ENCODE measurements at places on chromosomes 7 and 10.

DNA sequence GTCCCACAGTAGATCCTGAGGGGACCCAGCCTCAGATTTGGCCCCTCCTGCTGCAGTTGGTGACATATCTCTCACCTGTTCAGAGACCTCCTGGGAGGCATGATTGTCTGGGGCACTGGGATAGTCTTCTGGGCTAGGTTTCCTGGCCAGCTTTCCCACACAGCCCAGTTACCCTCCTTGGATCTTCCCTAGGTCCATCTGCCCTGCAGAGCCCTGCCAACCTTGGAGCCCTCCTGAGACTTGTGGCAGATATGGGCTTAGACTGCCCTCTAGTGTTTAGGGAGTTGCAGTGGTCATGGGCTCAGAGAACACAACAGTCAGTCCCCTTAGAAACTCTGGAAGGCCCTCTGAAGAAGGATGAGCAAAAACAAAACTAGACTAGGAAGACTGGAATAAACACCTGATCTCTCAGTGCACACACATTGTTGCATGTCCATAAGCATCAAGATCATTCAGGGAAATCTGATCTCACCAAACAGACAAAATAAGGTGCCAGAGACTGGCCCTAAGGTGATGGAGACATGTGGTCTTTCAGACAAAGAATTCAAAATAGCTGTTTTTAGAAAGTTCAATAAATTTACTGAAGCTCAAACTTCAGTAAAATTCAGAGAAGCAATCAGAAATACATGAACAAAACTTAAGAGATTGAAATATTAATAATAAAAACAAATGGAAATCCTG is 324.6 kb downstream of the ATRNL1 start:
- DNase-seq = no peak

GRCh38 chr10:102597131-102597991 is 46.9 kb upstream of the TRIM8 start:
- DNase-seq = no peak

DNA sequence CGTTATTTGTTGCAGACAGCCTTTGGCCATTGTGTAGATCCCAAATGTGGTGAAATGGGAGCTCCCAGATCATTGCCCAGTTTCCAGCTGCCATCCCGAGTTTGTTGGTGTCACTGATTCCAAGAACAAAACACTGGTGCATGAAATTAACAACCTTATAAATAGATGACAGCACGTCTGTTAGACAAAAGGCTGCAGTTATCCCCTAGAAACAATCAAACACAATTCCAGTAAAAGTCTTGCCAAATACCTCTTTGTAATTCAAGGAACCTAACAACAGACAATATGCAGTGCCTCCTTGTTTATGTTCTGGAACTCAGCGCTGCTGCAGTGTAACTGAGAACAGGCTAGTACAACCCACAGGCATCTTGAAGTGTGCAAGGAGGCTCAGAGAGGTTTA is 404.5 kb downstream of the PAXIP1 start:
- no peak for DNase-seq

DNA sequence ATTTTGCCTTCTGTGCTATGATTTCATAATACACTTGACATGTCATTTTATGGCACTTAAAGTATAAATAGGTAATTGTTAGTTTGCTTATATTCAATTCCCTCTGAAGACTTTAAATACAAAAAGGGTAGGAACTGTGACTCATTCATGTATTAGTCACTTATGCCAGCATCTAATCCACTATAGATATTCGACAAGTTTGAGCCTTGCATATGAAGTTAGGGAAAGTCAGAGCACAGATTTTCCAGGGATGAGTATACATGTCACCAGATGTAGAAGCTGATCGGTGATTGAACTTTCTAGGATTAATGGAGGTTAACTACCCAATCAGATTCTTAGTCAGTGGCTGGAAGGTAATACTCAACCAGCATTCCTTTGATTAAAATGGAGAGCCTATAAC is 1321.5 kb downstream of the XPNPEP1 start:
- DNase-seq = no peak

DNA sequence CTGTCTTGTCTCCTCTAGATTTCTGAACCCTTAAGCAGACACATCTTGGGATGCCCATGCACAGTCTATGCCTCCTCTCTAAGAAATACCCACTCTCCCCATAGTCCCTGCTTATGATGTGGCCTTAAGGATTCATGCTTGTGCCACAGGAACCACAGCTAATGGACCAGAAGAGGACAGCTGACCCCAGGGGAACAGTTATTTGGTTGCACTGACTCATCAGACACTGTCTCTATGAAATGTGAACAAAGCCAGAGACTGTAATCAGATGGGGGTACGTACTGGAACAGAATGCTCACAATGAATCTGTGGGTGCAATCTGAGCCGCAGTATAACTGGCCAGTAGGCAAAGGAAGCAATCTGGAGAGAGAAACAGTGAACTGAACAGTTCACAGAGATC is 121.9 kb downstream of the USP6NL start:
- DNase-seq = no peak

GRCh38 chr10:126877390-126877789 is 27.8 kb upstream of the DOCK1 start:
- no peak for DNase-seq

GRCh38 chr7:151374726-151375125 is 33.1 kb downstream of the NUB1 start:
- no peak for DNase-seq

DNA sequence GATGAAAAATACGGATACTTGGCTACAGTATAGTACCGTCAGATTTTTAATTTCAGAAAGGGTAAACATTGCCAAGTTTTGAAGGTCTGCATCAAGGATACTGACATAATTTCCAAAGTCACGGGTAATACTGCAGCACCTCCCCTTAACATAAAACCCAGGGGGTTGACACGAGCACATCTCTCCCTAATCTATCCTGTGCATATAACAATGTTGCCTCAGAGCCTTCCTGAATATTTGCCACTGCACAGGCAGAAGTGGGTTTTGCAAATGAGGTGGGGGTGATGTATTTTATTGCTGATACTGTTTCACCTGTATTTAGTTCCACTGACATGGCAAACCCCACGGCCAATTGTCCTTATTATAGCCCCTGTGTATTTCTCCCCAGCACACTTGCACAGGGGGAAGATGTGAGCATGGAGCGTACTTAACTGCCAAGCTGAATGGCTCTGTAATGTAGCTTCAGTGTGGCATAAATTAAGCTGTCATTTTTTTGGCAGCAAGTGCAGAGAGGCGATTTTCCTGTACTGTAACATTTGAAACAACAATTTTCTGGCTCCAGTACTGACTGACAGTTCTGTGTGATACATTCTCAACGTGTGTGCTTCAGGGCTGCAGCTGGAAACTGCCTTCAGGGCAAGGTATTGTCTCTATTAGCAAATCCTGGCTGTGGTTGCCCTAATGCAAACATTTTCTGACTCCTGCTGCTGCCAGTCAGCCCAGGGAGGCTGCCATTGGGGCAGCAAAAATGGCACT is 299.6 kb upstream of the SP4 start:
- no peak for DNase-seq

DNA sequence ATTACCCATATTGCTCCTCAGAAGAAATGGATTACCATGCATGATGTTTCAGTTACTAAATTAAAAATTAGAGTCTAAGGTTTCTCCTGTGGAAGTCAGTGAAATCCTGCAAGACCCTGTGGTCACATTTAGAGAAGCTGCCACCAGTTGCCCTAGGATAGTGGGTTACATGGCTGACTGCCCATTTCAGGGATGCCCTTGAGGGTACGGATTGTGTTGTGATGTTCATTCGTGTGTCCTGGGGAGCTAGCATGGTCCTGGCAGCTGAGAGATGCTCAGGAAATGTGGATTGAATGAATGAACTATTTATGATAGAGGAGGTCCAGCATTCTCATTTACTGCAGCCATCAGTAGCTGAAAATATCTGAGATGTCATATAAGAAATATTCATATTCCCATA is 55.1 kb downstream of the TMEM178B start:
- no peak for DNase-seq

DNA sequence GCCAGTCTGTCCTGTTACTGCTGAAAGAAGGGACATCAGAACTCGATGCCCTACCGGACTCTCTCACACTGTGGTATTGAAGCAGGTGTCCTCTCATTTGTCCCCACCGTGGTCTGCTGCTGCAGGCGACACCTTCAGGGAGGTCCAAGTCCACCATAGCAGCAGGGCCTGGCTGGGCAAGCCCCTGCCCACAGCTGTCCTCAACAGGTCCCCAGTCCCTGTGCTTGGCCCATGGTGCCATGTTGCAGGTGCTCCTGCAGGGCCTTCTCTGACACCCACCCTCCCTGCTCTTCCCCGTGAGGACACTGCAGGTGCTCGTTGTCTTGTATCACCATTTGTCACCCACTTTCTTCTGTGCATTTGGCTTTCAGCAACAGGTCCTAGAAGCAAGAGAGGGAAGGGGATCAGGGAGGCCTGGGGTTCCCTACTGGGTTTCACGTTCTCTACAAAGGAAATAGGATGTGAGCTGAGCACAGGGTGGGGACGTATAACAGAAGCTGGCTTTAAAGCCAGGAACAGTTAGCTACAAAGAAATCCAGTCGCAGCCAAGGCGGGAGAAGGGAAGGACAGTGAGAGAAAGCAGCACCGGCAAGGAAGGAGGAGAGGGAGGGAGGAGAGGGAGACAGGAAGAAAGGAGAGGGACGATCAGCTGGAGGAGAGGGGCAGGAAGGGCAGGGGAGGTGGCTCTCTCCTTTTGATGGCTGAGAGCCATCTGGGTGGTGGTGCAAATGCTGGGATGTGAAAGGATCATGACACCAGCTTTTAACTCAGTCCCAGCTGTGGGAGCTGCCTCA is 117.7 kb upstream of the FRMD4A start:
- no peak for DNase-seq

DNA sequence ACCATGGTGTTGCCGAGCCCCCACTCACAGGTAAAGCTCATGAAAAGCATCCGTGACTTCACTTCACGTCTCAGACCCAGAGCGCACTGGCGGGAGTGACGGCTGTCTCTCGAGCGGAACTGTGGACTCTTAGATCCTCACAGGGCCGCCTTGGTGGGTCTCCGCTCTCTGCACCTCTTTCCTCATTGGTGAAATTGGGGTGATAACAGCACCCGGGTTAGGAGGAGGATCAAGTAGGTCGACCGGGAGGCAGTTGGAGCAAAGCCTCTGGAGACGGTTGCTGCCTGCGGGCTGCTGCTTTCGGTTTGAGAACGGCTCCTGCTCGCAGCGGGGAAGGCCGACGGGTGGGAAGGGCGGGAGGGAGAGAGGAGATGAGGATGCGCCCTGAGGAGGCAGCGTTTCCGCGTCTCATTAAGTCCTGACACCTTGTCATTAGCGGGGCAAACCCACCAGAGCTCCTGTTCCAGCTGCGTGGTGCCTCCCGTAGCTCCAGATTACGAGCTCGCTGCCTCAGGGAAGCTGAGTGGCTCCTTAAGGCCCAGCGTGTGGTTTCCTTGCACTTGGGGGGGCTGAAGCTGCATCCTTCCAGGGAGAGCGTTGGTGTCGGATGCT is 51.9 kb upstream of the CFAP46 start:
- DNase-seq = no peak

- no peak for DNase-seq
Observed at GRCh38 chr7:46489106-46489505, 568.0 kb upstream of the IGFBP3 start.

- DNase-seq = no peak
Observed at GRCh38 chr7:10225275-10225674, 748.4 kb upstream of the PHF14 start.

GRCh38 chr10:131436458-131436857 is 124.9 kb upstream of the TCERG1L start:
- DNase-seq = no peak

- no peak for DNase-seq
Observed at GRCh38 chr7:36082910-36083309, 70.1 kb upstream of the EEPD1 start.

GRCh38 chr10:65710306-65710705 is 1215.5 kb upstream of the LRRTM3 start:
- DNase-seq = no peak

DNA sequence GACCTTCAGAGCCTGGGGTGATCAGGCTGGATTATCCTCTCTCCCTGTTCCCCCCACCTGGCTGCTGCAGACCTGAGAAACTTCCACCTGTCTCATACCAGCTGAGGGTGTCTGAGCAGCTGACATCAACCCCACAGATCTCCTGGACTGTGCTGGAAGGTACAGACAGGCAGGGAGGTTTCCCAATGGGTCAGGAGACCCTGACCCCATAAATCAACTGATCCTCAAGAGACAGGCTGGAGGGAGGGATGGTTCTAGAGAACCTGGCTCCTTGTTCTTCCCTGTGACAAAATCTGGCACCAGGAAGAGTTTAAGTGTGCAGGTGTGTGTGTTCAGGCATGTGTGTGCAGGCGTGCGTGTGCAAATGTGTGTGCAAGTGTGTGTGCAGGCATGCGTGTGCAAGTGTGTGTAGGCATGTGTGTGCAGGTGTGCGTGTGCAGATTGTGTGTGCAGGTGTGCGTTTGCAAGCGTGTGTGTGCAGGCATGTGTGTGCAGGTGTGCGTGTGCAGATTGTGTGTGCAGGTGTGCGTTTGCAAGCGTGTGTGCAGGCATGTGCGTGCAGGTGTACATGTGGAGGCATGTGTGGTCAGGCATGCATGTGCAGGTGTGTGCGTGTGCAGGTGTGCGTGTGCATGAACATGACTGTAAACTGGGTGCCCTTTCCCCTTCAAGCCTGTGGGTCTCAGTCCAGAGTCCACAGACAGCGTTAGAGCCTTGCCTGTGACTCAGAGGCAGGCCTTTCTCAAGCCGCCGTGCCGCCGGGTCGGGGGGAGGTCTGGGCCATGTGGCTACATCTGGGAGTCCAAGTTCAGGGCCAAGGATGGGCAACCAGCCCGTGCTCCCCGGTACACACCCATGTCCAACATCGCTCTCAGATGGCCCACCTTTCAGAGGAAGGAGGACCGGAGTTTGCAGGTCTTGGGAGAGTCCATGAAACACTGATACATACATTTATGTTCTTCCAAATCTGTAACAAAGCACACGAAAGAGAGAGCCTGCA is 50.1 kb upstream of the ELN start:
- no peak for DNase-seq

DNA sequence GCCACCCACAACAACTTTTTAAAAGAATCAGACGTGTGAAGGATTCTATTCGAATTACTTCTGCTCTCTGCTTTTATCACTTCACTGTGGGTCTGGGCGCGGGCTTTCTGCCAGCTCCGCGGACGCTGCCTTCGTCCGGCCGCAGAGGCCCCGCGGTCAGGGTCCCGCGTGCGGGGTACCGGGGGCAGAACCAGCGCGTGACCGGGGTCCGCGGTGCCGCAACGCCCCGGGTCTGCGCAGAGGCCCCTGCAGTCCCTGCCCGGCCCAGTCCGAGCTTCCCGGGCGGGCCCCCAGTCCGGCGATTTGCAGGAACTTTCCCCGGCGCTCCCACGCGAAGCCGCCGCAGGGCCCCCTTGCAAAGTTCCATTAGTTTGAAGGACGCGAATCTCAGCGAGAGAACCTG is 461 bp upstream of the HTRA1 start:
- DNase-seq = no peak

DNA sequence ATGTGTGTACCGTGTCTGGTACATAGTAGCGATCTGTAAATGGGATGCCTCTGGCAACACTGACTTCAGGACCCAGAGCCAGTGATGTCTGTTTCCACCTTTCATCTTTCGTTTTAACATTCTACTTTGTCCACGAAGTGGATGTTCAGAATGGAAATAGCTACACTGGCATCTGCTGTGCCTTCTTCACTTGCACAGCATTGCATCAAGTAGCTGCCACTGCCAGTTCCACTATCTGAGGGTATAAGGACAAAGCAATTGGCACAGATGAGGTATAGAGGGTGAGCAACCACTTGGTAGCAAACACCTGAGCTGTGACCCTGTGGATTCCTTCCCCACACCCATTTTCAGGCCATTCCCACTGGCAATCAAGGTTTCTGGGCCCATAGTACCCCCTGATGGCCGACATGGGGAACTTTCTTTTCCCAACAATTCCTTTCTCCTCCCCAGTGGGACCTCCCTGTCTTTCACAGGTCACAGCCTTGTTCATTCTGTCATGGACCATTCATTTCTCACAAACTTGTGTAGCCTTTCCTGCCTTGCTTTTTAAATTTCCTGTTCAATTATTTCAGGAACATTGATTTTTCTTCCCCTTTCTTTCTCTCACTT is 4.0 kb downstream of the ITGA8 start:
- no peak for DNase-seq
